H4 (cell line): ENCODE measurements at places on chromosomes 5 and 9. TPM values are rescaled to one million over a fixed set of nuclear protein-coding genes. Genes with fewer than 3 reads are reported as not detected.

- peak; percentile 35 for DNase-seq
These were observed 60.1 kb upstream of the ZNF608 start for GRCh38 chr5:124806373-124807077.

- peak; percentile 60 for DNase-seq
These were observed 95.8 kb downstream of the ALDH1A1 start for GRCh38 chr9:72856972-72857623.

GRCh38 chr9:137278061-137278701 lies 655 bp downstream of the TOR4A start:
- no peak for DNase-seq

DNA sequence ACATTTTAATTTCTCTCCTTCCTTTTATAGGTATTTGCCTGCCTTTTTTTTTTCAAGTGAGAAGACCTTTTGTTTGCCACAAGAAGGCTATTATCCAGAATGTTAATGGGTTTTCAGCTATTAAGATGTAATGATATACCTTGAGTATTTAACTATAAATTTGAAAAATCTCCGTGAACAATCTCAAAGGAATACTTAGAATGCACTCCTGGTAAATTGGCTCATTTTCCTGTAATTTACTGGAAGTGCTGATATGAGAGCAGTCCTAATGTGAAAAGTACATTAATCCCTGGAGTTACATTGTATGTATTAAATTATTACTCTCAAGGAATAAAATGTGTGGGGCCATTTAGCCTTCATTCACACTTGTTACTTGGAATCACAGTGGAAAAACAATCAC lies 32.4 kb downstream of the AOPEP start:
- no peak for DNase-seq

Gene C5orf52
- not detected in 2 replicates for total RNA-seq

GRCh38 chr5:147539053-147539452 lies 29.2 kb upstream of the DPYSL3 start:
- DNase-seq, result peak; percentile 44

Gene LHX3
- not detected in 2 replicates for total RNA-seq

Gene LHX6
- total RNA-seq, result 0.90 and 1.4 TPM in 2 replicates

DNA sequence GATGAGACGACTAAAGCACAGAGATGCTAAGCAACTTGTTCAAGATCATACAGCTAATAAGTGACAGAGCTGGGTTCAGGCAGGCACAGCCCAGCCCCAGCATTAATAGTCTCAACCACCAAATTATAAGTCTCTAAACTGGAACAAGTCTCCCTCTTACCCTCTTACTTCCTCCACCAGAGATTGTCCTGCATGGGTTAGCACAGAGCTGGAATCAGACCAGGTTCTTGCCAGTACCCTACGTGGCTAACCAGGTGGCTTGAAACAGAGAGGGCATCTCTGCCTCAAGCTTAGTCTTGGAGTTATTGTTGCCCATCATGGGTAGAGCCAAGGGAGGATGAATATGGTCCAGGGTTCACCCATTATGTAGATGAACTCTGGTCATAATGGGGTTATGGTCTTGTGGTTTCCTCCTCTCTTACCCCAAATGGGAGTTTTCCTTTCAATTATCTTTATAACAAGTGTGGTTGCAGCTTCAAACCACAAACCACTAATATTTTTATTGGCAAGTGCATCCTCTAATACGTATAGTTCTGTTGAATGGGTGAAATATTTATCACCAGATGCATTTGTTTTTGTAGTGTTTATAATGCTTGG lies 8.3 kb upstream of the XPA start:
- DNase-seq, result no peak

Gene MOB3B
- total RNA-seq, result 0.10 and 0.39 TPM in 2 replicates

DNA sequence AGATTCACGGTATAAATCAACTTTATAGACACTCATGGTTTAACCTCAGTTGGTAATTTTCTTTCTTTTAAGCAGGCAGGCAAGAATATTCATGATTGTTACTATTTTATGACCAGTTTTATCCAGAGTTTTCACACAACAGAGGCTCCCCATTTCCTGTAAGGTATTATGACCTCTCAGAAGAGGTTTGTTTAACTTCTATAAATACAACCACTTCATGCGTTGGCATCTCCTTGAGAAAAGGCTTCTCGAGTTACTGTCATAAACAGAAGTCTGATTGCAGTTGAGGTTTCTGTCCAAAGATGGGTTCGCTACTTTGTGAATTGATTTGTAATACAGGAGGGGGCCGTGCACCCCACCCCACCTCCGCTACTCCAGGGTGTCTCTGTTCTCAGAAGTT lies 55.3 kb downstream of the ENTREP1 start:
- no peak for DNase-seq

Gene IL31RA
- total RNA-seq, result 7.6 and 10.5 TPM in 2 replicates

- no peak for DNase-seq
These were observed 560.5 kb upstream of the MEF2C start for GRCh38 chr5:89443508-89443907.
